Stimulated activated CD4-positive, alpha-beta T cell treated with anti-CD3 and anti-CD28 coated beads, Interleukin-2, amount 100 ng/mL, for 48 hours (primary cell): ENCODE measurements at places on chromosomes 16 and 17.

DNA sequence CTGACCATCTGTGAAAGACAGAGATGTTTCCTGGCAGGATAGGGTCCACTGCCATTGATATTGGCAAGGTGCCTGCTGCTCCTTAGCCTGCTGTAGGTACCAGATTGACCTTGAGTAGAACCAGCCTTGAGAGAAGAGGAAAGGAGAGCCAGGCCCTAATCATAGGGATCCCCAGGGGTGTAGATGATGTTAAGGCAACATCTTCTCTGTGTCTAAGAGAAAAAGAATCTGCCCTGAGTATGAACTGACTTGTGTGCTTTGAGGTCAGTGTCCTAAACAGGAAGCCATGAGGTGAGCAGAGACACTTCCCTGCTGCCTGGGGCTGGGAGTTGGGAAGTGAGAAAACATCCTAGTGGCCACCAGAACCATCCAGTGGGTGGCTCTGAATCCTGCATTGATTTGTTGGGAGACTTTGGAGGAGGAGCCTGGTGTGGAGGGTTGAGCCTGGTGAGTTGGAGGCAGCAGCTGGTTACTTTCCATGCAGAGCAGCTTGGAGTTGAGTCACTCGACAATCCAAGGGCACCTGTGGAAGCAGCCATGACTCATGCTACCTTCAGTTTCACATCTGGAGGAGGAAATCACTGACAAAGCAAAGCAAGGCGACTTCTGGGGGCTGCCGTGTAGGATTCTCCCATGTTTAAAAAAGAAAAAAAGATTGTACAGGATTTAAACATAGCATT lies 47.8 kb downstream of the BMERB1 start:
- DNase-seq, result peak; percentile 45

DNA sequence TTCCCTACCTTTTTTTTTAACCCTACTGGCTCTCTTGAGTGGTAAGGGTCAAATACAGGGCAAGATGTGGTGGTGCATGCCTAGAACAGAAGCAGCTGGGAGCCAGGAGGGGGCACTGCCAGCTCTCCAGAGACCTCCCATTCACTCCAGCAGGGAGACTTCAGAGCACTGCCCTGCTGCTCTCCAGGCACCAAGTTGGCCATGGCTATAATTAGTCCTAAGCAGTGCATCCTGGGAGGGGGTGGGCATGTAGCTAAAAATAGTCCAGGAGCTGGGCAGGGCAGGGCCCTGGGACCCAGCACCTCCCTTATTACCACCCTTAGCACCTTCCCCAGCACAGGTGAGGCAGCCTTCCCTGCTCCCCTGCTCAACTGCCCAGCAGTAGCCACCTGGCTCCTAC lies 3.5 kb downstream of the CORO6 start:
- DNase-seq, result no peak

DNA sequence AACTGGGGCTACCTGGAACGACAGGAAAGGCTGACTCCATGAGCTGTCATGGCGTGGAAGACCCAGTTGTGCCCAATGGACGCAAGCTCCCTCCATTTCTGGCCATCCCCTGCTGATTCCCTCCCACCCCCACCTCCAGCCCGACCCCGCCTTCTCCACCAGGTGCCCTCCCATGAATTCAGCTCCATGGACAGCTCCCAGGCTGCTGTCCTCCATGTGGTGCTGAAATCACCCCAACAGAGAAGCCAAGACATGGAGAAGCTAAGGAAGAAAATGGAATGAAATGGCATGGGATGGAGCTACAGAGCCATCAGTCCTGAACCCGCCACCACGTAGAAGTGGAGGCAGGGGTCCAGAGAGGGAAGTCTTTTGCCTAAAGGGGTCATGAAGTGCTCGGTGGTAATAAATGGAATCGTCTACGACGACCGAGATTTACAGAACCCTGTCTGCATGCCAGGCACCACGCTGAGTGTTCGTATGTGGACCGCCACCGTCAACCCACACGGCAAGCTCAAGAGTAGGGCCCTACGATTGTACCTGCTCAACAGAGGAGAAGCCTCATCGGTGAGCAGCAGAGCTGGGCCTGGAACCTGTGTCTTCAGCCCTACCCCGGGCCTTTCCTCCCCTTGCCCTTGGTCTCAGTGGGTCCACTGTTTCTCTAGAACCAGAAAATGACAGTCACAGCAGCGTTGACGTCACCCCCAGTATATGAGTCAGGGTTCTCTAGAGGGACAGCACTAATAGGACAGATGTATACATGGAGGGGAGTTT lies 9.3 kb upstream of the ZC3H18 start:
- no peak for DNase-seq

GRCh38 chr16:2493605-2494004 lies 18.7 kb downstream of the TBC1D24 start:
- no peak for DNase-seq
